ENCODE measurements at places on chromosomes 7 and 10.

DNA sequence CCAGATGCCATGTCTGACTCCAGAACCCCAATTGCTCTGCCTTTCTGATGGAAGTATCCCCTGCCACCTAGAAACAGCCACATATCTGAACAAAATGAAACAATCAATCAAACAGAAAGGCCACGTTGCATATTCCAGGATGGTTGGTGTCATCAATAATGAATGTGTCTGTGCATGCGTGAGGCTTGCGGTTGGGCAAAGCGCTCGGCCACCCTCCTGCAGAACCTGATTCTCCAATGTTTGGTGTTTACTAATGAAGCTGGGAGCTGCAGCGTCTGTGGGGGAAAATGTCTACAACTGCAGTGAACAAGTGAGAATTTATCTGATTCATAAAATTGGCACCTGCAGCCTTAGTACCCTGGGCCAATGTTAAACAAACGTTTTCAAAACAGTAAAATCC, 121.2 kb upstream of the ADARB2 start:
- DNase-seq: no peak

- DNase-seq: no peak
These were observed 317.4 kb upstream of the SP8 start for GRCh38 chr7:21104124-21104500.

- DNase-seq: peak; percentile 79
These were observed 300.4 kb upstream of the NFE2L3 start for GRCh38 chr7:25851332-25852210.

- DNase-seq: peak; percentile 67
These were observed 162.3 kb upstream of the KLF14 start for GRCh38 chr7:130896051-130896881.

DNA sequence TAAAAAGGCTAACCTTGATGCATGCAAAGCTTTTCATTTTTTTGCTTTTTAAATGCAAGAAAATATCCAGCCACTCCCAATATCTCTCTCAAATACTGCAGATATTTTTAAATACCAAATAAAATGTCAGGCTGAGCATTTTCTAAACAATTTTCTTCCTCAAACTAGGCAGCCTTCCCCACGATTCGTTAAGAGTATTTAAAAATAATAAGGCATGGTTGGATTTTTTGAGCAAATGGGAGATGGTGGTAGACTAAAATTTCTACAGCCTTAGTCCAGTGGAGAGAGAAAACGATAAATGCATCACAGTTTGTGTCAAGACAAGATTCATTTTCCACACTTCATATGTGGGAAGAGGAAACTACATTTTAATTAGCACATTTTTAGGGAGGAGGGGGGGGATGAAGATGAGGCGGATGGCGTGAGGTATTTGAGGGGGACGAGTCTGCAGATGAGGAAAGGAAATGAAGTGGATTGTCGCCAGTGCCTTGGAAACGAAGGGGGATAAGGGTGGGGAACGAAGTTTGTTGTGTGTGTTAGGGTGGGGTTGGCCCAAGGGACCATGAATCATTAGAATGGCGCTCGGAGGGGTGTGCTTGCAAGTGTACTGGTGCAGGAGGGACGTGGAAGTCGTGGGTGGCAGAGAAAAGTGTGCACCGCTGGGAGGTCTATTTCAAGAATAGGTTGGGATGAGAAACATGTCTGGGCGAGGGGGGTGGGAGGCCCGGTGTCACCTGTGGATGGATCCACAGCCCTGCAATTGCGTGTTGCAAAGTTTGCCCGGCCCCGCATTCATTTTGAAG, 1.2 kb upstream of the ADD3 start:
- DNase-seq: peak; percentile 74

GRCh38 chr10:71220689-71221540, 8.5 kb downstream of the UNC5B start:
- DNase-seq: peak; percentile 32

DNA sequence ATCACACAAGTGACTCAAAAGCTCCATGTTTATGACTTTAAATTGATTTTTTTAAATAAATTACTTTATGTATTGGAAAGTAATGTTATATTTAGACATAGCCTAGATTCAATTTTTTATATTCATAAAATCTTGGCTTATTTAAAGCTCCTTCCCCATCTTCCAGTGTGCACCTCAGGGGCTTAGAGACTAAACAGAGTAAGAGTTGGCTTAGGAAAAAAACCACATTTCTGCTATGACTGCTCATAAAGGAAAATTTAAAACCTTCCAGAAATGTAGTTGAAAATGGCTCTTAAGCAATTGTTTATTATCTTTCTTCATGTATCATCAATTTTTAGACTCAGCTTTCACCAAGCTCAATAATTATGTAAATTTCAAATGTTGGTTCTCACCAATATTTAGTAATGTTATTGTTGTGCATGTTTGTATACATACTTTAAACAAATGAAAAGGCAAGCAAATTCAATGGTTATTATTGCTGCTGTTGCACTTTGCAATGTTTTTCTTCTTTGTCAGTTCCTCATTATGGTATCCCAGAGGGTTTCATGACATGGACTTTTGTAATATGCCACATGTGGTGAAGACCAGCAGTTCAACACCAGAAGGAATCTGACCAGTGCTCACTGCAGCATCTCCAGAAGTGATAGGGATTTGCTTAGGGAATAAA, 700.1 kb upstream of the ANKRD30A start:
- DNase-seq: peak; percentile 47

- no peak for DNase-seq
These were observed 15.4 kb upstream of the ARHGAP12 start for GRCh38 chr10:31944071-31944433.

GRCh38 chr10:2914741-2915140, 152.6 kb upstream of the PFKP start:
- DNase-seq: no peak

DNA sequence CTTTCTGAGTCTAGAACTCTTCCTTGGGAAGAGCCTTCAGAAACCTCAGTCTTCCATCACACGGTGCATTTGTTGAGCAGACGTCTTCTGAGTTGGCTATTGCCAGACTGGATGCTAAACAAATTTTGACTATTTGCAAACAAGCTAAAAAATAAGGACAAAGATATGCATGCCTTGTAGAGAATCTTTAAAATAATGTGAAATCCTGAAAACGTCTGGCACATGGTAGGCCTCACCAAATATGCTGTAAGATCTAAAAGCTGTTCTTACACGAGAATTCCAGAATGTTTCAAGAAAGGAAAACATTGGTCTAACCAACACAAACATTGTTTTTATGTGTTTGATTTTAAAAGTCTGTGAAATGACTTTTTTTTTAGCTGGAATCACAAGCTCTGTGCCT, 11.3 kb downstream of the ZNF467 start:
- no peak for DNase-seq

- no peak for DNase-seq
These were observed 16.2 kb downstream of the TMEM72 start for GRCh38 chr10:44927352-44927751.

GRCh38 chr10:50373821-50374501, 122.6 kb upstream of the ASAH2 start:
- DNase-seq: peak; percentile 49

DNA sequence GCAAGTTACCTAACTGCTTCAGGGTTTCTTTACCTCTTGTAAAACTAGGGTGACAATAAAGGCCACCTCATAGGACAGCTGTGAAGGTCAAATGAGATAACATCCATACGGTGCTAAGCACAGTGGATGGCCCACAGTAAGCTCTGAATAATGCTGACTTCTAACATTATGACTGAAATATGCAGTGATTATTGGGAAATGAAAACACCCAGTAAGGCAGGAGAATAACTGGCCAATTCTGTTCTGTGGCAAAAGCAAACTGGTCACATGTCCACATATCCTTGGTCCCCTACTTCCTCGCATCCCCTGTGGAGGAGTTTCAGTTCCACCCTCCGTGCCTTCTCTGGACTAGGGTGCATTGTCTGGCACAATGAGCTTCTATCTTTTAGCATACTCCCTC, 1.4 kb downstream of the CUBN start:
- no peak for DNase-seq

GRCh38 chr7:35787925-35788324, 12.9 kb upstream of the SEPTIN7 start:
- DNase-seq: no peak

GRCh38 chr7:144584726-144585125, 181.2 kb upstream of the NOBOX start:
- no peak for DNase-seq

- no peak for DNase-seq
These were observed 282.0 kb upstream of the ETV1 start for GRCh38 chr7:14271441-14271840.

DNA sequence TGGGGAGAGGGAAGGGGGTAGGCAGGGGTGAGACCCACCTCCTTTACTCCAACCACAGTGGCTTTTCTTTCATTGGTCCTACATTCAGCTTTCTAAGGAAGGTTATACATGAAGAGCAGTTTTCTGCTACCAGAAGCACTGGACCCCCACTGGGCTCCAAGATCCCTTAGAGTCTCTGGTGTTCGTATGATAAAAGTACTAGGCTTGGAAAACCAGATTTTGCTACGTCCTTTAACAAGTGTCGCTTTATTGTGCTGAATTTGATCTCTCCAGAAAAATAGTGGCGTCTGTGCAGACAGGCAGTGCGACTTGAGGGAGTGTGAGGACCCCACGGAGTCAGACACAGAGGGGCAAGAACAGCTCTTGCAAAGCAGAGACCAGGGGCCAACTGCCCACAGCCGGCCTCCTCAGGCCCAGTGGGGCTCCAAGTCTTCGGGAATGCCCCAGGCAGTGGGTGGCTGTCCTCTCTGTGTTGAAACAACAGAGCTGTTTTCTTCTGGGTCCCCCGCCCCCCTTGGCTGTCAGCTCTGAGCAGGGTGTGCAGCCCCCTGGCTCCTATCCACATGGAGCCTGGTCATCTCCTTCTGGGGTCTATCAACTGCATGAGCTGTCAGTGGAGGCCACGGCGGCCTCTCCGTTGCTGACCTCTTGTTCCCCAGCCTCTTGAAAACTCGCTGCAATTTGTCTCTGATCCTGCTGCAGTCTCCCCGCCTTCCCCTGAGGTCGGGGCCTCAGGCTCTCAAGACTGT, 333.2 kb downstream of the RPS24 start:
- DNase-seq: no peak

GRCh38 chr7:115516341-115516740, 514.2 kb downstream of the TFEC start:
- peak; percentile 62 for DNase-seq

DNA sequence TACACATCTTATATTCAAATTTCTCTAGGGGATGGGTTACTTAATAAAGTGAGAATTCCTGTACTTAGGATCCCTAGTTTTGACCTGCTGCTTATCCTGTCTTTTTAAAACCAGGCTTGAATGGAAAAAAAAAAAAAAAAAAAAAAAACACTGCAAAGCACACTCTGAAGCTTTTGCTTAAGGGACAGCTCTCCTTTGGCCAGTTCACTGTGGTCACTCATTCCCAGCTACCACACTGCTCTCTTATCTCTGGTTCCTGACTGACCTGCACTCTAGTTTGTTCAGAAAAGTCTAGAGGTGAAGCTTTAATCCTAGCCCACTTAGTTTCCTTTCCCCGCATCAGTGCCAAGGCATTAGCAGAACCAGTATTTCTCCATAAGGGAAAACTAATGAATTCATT, 82.4 kb downstream of the CADPS2 start:
- no peak for DNase-seq
